ENCODE measurements at places on chromosomes 13 and 19. TPM values are rescaled to one million over a fixed set of nuclear protein-coding genes. Genes with fewer than 3 reads are reported as not detected.
A peak's percentile ranks its signal among the peaks of the same experiment; 100 is the strongest.

The ZIC5 gene
- not detected for total RNA-seq

The CCDC122 gene
- total RNA-seq: 4.8 TPM

The SOX1 gene
- total RNA-seq: not detected

The ZNF540 gene
- 4.6 TPM for total RNA-seq

The MYDGF gene
- 91.6 TPM for total RNA-seq

The PROSER3 gene
- total RNA-seq: 20.8 TPM

The FAAP24 gene
- total RNA-seq: 2.9 TPM

The VSTM2B gene
- not detected for total RNA-seq

The TGDS gene
- 10.5 TPM for total RNA-seq

The PALM3 gene
- total RNA-seq: 7.7 TPM

The UGGT2 gene
- total RNA-seq: 18.0 TPM

DNA sequence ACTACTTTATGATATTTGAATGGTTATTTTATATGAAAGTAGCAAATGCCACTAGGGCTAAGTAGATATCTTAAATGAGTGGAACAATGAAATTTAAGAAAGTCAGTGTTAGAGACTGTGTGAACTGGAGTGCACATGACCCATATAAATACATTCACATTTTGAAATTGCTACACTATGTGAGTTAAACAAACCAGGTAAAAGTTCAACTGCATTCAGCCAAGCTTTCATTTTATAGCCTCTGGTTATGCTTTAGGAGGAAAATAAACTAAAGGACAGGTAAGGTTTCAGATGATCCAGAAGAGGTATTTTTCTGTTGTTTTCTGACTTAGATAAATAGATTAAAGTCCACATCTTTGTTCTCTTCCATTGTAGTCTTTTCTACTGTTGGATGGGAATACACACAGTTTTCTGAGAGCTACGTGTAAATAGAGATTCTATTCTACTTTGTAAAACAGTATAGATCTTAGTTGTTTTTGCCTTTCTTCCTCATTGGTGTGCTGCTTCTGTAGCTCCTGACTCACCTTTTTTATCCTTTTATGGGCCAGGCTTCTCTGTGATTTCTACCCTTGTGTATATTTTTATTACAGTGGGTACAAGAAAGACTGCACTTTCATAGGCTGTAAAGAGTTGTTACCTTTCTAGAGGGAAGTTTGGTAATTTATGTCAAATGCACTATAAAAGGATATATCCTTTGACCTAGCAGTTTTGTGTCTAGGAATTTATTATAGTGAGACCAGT, 54.6 kb upstream of the KCTD4 start:
- peaks cover 10% of the 10 kb centered on the region for H3K4me1 ChIP-seq
- DNase-seq: no peak
- H3K36me3 ChIP-seq: peaks cover 4% of the 10 kb centered on the region
- H3K27ac ChIP-seq: no peak overlapping the region
- H3K27me3 ChIP-seq: no peaks in the 10 kb centered on the region
- H3K4me3 ChIP-seq: no peak overlapping the region

DNA sequence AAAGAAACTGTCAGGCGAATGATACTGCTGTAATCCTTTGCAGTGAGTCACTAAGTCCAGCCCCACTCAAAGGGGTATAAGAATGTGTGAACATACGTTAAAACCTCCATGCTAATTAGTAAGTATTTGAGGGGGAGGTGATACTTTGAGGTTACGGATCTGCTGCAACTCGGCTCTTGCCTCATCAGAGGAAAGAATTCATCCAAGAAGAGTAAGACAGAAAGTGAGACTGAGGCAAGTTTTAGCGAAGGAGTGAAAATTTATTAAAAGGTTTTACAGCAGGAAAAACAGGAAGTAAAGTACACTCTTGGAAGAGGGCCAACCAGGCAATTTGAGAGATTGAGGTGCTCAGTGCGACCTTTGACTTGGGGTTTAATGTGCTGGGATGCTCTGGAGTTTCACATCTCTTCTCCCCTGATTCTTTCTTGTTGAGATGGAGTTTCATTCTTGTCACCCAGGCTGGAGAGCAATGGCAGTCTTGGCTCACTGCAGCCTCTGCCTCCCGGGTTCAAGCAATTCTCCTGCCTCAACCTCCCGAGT, 9.8 kb downstream of the CLEC4M start:
- H3K4me1 ChIP-seq: peaks cover 6% of the 10 kb centered on the region
- no peak overlapping the region for H3K27ac ChIP-seq
- no peak overlapping the region for H3K4me3 ChIP-seq
- no peak for DNase-seq
- no peaks in the 10 kb centered on the region for H3K36me3 ChIP-seq

GRCh38 chr19:51246164-51246552, 4.7 kb upstream of the SIGLECL1 start:
- no peaks in the 10 kb centered on the region for H3K4me1 ChIP-seq
- H3K36me3 ChIP-seq: no peaks in the 10 kb centered on the region
- DNase-seq: no peak
- no peaks in the 10 kb centered on the region for H3K27me3 ChIP-seq

DNA sequence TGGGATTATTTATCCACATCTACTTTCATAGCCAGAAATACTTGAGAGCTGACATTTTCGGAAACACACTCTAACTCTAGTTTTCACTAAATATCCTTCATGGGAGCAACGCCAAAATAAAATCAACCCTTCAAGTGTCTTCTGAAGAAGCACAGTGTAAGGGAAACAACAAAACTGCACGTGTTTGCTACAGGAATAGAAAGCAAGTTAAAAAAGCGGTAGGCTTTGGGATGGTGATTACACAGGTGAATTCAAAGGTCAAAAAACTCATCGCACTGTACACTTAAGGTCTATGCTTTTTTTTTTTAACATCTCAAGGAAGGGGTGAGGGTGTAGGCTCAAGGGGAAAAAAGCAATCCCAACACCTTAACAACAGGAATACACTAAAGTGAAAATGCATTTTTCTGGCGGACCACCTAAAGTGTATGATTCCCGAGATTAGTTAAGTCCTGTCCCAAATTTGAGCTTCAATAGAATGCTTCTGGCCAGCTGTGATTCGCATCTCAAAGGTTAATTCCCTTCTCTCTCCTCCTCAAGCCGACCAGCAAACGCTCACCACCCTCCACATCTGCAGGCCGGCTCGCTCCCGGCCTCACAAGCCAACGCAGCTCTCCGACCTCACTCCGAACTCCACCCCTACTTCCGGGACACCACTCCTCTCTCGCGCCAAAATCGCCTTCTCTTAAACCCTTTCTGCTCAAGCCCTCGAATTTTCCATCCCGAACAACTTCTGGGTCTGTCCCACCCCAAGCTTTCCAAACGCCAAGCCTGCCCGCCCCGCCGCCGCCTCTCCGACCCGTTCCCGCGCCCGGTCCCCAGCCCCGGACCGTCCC, 1.1 kb downstream of the ARGLU1 start:
- peak overlapping the region; percentile 97 for H3K27ac ChIP-seq
- peaks cover 54% of the 10 kb centered on the region for H3K4me1 ChIP-seq
- H3K4me3 ChIP-seq: peak overlapping the region; percentile 90
- no peaks in the 10 kb centered on the region for H3K27me3 ChIP-seq

DNA sequence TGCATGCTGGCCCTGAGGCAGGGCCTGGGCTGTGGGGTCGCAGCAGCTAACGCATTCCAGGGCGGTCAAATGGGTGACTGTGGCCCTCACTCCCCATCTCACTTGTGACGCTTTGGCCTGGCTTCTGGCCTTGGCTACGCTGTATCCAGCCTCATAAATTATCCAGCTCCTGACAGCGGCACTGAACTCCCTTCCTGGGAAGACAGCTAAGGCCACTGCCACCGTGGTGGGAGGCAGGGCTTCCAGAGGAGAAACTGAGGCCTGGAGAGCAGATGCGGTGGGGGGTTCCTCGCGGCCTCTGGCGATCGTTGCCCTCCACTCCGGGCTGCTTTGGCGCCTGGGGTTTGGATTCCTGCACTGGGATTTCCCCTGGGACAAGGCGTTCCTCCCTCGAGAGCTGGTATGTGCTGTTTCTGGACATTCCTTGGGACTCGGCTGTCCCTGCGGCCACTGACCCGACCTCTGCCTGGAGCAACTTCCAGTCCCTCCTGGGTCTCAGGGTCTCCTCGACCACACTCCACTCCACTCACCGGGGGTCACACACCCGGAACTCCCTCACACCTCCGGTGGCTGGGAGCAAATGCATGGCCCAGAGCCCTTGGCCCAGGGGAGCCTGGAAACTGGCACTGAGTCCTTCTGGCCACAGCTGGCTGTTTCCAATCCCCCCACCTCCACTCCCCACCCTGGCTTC, 3.4 kb downstream of the TBXA2R start:
- H3K27me3 ChIP-seq: peaks cover 15% of the 10 kb centered on the region
- H3K36me3 ChIP-seq: no peaks in the 10 kb centered on the region
- no peak overlapping the region for H3K4me3 ChIP-seq
- H3K27ac ChIP-seq: peak overlapping the region; percentile 49

DNA sequence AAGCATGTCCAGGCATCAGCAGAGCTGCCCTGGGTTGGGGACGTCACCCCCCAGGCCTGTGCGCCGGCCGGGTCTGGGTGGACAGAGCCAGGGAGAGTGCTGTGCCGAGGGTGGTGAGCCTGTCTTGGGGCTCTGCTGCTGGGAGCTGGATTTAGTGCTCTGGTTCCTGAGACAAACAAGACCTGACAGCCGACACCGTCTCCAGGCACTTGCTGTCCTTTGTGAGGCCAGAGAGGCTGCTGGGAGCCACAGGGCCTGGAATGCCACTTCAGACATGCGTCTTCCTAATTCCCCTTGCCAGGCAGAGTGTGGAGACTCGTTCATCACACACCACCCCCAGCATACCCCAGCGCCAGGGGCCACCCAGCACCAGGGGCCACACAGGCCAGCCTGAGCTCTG, 165.8 kb downstream of the KDM4B start:
- H3K27me3 ChIP-seq: no peaks in the 10 kb centered on the region
- H3K4me1 ChIP-seq: no peaks in the 10 kb centered on the region
- H3K4me3 ChIP-seq: no peak overlapping the region
- no peak overlapping the region for H3K27ac ChIP-seq
- peaks cover 82% of the 10 kb centered on the region for H3K36me3 ChIP-seq

DNA sequence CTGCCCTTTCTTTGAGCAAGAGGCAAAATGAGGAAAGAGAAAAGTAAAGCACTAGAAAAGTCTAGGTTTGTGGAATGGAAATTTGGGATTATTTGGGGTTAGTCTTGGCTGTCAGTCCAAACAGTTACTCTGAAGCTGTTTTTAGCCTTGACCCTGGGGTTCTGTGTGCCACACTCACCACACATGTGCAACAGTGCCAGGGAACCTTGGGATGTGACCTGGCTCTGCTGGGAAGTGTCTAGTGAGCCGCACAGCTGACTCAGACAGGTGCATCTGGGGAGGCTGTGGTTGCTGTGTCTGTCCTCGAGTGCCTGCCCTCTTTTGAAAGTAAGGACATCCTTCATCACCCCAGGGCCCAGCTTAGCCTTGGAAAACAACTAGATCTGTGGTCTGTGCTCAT, 15.8 kb downstream of the MICOS13 start:
- H3K27me3 ChIP-seq: no peaks in the 10 kb centered on the region
- peak; percentile 2 for DNase-seq
- H3K27ac ChIP-seq: no peak overlapping the region
- H3K4me1 ChIP-seq: no peaks in the 10 kb centered on the region
- peaks cover 100% of the 10 kb centered on the region for H3K36me3 ChIP-seq

- DNase-seq: no peak
- H3K27ac ChIP-seq: no peak overlapping the region
- no peaks in the 10 kb centered on the region for H3K4me1 ChIP-seq
- H3K4me3 ChIP-seq: no peak overlapping the region
- H3K27me3 ChIP-seq: no peaks in the 10 kb centered on the region
- H3K36me3 ChIP-seq: no peaks in the 10 kb centered on the region
Observed at GRCh38 chr13:73337532-73337931, 278.7 kb downstream of the KLF5 start.

DNA sequence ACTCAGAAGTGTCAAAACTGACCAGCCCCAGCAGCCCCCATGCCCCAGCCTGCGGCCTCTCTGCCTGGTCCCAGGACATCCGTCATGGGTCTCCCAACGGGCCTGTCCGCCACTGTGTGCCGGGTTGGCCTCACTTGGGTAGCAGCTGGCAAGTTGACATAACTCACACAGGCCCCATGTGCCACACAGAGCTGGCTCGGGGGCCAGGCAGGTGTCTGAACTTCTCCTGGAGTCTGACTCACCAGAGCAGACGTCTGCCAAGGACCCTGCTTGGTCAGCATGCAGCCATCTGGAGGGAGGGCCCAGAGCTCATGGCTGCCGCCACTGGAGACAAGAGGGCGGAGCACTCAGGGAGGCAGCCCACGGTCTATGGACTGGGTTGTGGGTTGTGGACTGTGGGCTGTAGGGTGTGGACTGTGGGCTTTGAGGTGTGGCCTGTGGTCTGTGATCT, 32.0 kb upstream of the TMEM255B start:
- peak; percentile 47 for DNase-seq
- H3K4me3 ChIP-seq: no peak overlapping the region

GRCh38 chr19:17602872-17603510, 47.5 kb downstream of the COLGALT1 start:
- H3K27ac ChIP-seq: no peak overlapping the region
- H3K4me1 ChIP-seq: peaks cover 13% of the 10 kb centered on the region
- no peak for DNase-seq
- no peaks in the 10 kb centered on the region for H3K36me3 ChIP-seq
- H3K4me3 ChIP-seq: no peak overlapping the region
- H3K27me3 ChIP-seq: peaks cover 4% of the 10 kb centered on the region

- no peak for DNase-seq
- H3K36me3 ChIP-seq: no peaks in the 10 kb centered on the region
- no peaks in the 10 kb centered on the region for H3K27me3 ChIP-seq
- H3K27ac ChIP-seq: no peak overlapping the region
- peaks cover 10% of the 10 kb centered on the region for H3K4me1 ChIP-seq
- H3K4me3 ChIP-seq: no peak overlapping the region
Observed at GRCh38 chr13:29591310-29591709, 4.2 kb downstream of the SLC7A1 start.

DNA sequence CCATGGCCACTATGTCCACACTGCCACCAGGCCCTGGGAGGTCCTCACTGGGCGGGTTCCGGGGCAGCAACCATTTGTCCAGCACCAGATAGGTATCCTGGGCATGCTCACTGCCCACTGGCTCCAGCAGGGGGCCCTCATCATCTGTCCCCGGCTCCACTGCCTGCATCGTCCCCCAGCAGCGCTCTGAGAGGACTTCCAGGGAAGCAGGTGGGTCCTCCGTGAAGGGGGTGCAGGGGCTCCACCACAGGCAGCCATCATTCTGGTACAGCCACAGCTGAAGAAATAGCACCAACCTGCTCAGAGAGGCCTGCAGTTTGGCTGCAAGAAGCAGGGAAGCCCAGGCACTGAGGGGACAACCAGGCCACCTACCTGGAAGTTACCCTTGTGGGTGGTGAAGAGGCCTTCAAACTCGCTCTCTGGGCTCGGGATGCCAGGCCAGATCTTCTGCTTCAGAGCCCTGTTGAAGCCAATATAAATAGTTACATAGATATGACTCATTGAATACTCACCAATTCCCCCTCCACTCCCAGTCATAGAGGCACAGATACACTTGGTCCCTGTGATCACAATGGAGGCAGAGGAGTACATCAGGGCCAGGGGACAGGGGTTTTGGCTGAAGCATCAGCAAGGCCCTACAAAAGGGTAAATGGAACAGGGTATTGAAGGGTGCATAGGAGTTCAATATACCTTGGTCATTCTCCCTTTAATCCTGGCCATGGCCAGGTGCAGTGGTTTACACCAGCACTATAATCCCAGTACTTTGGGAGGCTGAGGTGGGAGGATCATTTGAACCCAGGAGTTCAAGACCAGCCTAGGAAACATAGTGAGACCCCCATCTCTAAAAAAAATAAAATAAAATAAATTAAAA, 4.1 kb downstream of the SWSAP1 start:
- H3K4me1 ChIP-seq: peaks cover 73% of the 10 kb centered on the region
- peak; percentile 64 for DNase-seq

All from lower lobe of right lung (tissue), 2 donors.